Right hindlimb (tissue), 1 donor: ENCODE measurements at places on chromosomes 2 and 18.

DNA sequence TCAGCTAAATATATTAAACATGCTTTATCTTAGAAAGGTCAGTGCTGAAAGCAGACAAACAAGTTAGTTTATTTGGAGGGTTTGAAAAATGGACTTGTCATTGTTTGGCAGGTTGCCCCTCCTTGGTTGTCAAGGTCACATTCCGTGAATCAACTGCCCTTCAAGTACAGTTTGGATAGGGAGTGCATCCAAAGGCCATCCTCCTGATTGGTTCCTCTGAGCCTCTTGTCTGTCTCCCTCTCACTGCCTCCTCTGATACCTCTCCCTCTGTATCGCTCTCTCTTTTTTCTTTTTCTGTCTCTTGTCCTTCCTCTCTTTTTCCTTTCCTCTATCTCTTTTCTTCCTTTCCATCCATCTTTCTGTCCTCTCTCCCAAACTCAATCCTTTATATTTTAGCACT is 5.4 kb downstream of the ITGAV start:
- no peak for DNase-seq

DNA sequence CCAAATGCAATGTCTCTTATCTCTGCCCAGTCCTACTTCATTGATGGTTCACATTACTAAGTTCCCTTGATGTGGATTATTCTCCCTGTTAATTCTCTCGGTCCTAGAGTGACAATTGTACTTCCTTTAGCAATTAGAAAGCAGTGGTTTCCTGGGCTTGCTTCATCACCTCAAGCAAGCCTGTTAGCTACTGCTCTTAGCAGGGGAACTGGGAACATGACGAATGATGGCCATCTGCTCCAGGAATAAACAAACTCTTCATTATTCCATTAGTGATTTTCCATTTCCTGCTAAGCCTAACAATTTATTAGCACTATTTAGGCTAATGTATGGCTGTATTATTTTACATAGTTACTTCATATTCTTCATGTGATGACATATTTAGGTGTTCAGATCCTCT is 331.8 kb downstream of the MTX2 start:
- no peak for DNase-seq

DNA sequence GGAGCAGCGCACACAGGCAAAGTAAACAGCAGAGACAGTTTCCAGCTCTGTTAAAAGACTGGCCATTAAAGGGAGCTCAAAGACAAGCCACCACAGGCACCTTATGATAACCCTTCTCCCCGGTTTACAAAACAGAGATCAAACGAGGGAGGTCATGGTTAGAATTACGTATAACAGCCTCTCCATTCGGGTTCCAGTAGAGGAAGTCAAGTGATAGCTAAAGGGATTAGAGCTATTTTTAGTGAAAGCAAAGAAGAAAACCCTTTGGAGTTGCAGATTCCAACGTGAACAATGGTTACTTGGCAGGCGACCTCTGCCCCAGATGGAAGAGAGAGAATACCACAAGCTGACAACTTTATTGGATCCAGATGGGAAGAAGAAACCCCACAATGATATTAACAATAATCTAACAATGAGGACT is 31.2 kb upstream of the EDAR start:
- no peak for DNase-seq

DNA sequence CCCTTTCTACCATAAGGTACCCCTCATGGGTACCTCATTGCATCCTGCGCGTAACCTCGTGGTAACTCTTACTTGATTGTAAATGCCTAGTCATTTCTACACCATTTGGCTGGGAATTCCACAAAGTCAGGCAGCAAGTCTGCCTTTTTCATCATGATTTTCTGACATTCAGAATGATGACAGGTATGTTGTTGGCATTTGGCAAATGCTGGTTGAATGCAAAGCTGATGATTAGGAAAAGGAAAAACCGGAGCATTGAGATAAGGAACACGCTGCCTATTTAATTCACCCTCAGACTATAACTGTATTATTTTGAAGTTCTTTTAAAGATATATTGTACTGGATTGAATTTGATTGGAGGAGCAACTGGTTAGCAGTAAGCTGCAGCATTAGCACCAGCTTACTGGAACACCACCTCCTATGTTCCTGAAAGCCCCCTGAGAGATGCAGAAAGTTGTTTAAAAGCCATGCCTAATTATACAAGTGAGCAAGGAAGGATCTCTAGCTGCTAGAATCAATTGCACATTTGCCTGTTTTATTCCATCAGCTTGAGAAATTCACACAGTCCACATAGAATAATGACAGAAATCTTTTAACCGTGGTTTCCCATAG is 520.1 kb downstream of the LRP1B start:
- DNase-seq: no peak

DNA sequence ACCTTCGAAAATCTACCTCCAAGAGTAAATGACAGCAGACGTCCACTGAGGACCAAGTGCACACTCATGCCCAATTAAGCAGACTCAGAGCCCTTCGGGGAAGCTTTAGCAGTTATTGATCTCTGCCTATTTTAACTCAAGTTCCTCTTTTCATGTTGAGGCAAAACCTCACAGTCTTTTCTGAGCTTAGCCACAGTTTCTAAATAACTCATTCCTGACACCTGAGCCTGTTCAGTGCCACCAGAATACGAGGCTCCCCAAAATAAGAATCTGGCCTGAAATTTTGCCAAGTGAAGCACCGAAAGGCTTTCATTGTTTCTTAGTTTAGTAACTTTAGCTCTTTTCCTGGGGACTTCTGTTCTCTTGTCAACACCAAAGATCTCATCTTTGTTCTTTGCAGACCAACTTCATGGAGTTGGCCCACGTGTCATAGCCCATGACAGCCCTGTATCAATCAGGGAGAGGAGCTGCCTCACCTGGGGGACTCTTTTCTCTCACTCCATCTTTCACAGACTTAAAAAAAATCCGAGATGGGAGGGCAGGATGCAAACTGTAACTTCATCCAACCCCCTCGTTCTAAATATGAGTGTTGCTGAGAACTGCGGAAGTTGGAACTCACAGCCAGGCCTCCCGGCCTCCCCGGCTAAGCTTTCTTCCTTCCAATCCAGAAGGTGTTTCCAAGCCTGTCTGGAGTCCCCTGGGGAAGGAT is 22.2 kb downstream of the INPP5D start:
- no peak for DNase-seq

DNA sequence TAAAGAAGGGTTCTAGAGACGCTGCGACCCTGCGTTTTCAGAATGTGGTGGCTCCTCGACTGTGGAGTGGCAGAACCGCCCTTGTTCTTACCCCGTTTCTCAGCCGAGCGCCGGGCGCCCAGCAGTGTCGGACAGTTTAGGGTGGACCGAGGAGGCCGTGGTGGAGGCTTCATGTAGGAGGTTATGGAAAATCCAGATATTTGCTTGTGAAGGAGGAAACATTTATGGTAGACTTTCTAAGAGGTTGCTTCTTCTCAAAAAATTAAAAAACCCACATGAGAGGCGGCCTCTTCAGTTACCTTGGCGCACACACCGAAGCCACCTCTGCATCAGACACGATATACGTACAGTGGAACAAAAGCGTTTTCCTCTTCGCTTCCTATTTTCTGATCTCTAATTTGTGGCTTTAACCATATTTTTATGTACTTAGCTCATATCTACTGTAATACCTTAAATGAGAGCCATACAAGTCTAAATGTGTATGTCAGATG is 120.8 kb downstream of the NFATC1 start:
- DNase-seq: peak; percentile 24

GRCh38 chr18:75350857-75351256 is 76.6 kb downstream of the SMIM21 start:
- no peak for DNase-seq

- DNase-seq: no peak
Observed at GRCh38 chr2:12010779-12011178, 264.3 kb downstream of the LPIN1 start.

GRCh38 chr2:147373800-147374422 is 470.9 kb upstream of the ACVR2A start:
- DNase-seq: no peak

GRCh38 chr2:240856151-240856980 is 12.3 kb upstream of the AGXT start:
- DNase-seq: no peak

DNA sequence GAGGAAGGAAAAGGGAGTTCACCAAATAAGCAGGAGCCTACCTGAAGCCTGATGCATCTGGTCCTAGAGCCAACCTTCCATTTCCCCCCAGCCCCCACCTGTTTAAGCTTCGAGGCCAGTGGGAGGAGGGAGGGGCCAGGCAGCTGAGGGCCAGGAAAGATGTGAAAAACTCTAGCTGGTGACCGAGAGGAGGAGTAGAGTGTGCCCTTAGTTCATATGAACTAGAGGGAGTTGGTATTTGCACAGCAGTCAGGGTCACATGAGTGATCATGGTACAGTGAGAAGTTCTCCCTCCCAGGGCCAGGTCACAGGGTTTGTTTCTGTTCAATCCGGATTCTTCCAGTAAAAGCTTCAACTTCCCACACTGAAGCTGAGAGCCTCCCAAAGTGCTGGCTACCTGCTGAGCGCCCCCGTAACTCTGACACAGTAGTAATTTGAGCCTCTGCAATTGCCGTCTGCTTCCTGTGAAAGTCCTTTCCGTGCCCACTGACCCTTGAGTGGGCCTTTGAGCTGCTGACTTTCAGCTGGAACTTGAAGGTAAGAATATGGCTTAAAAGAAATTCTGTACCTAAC is at the start of gene SULT1C2:
TSS of gene SULT1C2 (plus strand) at position 362 of the 573 bp plus-strand sequence. CDS start 4,773 bp downstream, outside the sequence.
- DNase-seq: peak; percentile 29

GRCh38 chr18:65934874-65935273 is 184.1 kb downstream of the CDH7 start:
- no peak for DNase-seq

- no peak for DNase-seq
Observed at GRCh38 chr18:57747809-57748680, 55.1 kb downstream of the ATP8B1 start.

- no peak for DNase-seq
Observed at GRCh38 chr2:20168727-20169696, 55.9 kb downstream of the SDC1 start.

DNA sequence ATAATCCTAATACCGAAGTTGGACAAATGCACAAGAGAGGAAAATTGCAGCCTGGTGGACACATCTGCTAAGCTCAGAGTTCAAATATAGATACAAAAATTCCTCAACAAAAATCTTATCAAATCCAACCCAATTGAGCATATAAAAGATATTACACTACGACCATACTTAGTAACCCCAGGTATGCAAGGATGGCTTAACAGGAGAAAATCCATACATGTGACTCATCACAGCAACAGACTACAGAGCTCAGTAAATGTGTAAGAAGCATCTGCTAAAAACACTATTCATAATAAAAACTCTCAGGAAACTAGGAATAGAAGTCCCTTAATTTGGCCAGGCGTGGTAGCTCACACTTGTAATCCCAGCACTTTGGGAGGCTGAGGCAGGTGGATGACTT is 28.3 kb downstream of the HS6ST1 start:
- no peak for DNase-seq

DNA sequence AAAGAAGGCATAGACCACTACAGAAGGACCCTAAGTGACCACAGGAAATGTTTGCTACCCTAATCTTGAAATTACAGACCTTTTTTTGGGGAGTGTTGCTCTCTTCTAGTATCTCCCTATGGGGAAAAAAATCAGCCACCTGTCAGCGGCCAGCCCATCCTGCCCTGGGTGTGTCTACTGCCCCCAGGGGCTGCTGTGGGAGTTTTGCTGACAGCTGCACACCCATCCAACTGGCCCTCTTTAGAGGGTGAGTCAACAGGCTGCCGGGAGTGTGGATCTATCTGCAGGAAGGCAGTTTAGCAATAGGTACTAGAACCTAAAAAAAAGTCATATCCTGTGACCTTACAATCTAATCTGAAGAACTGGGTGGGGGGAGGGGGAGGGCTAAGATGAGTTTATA is 796 bp upstream of the DYSF start:
- DNase-seq: peak; percentile 47

GRCh38 chr18:46437061-46437460 is 220.0 kb downstream of the LOXHD1 start:
- DNase-seq: no peak
